ENCODE measurements at places on chromosomes 11 and 22.

DNA sequence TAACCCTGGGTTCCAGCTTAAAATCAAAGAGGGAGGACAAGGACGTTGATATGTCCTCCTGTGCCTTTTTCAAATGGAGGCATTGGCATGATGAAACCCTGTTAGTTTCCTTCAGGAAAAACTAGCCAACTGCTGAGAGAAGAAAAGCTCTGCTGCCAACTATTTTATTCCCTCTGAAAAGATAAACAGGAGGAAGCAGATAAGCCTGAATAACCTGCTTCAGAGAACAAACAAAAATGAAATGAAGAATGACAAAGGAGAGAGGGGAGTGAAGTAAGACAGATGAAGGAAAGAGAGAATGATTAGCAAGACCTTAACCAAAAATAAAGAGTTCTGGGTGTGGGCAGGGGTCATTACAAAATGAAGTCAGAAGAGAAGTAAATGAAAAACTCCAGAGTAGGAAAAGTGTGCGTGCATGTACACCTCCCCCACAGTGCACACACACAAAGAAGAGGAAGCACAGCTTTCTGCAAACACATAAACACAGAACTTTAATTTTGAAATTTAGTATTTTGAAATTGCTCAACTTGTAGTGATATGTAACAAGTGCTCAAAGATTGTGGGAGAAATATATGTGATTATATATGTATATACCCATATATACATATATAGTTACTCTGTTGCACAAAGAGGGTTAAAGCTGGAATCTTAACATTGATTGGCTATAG, 332.2 kb downstream of the LUZP2 start:
- DNase-seq, result no peak

- no peak for DNase-seq
Observed at GRCh38 chr22:35464399-35464798, 64.5 kb downstream of the MCM5 start.

GRCh38 chr11:129119036-129119435, 73.1 kb downstream of the ARHGAP32 start:
- no peak for DNase-seq

DNA sequence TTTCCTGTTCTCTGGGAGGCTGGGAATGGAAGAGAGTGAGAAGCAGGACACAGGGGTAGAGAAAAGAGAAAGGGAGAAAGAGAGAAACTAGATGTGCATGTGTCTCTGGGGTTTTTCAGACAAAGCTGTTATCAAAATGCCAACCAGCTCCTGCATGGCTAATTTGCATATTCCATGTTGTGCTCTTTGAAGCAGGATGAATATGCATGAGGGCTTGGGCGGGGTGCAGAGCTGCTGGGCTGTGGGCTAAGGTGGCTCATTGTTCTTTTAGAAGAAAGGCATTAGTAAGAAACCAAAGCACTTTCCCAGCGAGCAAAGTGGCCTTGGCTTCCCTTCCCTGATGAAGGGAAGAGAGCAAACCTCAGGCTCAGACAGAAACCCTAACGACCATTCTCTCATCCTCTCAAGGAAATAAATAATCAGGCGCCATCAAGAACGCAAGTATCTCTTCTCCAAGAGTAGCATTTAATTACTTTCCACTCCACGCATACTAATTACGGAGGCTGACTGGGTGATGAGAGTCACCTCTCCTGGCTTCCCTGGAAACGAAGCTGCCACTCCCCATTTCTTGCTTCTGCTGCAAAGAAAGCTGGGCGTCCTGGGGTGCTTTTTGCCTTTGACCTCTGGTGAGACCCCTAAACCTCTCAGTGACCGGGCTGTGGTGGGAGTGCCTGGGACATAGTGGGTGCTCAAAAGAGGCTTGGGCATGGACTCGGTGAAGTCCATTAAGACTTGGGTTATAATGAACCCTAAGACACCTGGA, 54.2 kb downstream of the FEZ1 start:
- no peak for DNase-seq

DNA sequence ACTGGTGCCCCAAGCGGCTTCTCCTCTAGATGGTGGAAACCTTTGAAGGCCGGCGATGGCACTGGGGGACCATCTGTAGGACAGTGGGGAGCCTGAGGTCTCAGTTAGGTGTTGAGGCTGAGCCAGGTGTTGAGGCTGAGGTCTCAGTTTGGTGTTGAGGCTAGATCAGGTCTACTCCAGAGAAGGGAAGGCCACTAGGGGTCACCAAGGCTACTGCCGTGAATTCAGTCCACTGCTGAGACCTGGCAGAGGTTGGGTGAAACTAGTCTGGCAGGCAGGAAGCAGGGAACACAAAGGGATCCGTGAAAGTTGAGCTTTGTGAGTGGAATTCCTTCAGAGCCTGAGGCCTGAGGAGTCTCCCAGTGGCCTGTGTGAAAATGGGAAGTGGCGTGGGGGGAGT, 123.8 kb upstream of the FGF3 start:
- peak; percentile 55 for DNase-seq

DNA sequence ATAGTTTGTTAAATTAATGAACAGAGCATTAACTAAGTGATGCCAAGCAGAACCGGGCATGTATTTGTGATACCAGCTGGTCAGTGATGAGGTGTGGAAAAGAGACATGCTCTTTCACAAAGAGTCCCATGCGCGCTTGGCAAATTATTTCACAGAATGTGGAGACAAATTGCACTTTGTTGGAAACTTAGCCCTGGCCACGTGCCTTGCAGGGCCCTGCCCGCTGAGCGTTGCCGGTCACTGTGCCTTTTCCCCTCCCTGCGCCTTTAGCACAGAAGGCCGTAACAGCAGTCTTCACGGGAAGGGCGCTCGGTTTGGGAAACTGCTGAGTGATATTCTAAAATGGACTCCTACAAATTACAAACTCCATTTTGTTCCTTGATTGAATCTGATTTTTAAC, 235.9 kb downstream of the TBC1D22A start:
- no peak for DNase-seq

DNA sequence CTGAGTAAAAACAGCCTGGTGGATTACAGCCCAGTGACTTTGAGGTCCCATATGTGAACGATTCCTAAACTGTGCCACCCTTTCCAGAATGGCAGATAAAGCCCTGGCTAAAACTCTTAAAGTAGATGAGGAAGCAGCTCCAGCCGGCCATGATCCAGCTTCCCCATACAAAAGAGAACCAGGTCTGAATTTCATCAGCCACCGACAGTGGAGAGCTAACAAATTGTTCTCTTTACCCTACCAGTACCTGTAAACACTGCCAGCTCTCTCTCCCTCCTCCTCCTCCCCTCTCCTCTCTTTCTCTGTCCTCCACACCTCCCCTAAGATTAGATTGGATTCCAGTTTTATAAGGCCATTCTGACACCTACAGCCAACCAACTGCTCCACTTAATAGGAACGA, 176.9 kb downstream of the DSCAML1 start:
- DNase-seq, result no peak

DNA sequence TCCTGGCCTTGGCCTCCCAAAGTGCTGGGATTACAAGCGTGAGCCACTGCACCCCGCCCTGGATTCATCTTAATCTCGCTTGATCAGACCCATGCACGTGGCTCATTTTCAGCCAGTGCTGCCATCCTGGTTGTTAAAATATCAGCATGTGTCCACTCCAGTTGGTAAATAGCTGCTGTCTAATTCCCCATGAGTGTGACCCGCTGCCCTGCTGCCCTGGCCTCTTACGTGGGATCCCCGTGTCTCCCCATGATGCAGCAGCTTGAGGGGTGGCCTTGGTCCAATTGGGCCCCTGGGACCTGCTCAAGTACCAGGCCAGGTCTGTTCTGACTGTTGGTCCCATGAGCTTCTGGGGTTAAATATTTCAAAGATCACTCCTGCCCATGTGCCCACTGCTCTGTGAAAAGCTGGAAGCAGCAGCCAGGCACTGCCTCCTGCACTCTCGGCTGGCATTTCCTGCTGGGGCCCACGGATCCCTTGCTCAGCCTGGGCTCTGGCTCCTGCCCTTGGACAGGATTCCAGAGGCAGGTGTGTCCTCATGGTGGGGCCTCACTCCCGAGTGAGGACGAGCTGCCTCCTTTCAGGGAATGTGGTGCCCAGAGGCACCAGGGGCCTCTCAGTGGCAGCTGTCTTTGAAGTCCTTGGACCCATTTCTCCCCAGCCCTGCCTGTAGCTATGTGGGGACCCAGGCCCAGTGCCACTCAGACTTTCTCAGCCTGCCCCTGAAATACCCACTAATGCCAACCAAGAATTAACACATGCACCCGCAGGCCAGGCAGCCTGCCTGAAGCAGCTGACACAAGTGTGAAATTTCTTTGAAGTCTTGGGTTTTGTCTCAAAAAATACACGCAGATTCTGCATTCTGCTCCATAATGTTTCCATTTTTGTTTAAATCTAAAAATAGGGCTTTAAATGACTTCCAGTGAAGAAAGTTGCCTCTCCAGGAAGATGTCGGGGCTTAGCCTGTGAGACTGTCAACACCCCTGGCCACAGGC, 38.1 kb upstream of the PRDM11 start:
- DNase-seq, result no peak

- no peak for DNase-seq
Observed at GRCh38 chr11:45475173-45475572, 189.0 kb upstream of the SYT13 start.

- DNase-seq, result no peak
Observed at GRCh38 chr22:45172881-45173585, 9.3 kb downstream of the NUP50 start.

GRCh38 chr11:118618991-118619375, 11.6 kb downstream of the PHLDB1 start:
- DNase-seq, result peak; percentile 43

DNA sequence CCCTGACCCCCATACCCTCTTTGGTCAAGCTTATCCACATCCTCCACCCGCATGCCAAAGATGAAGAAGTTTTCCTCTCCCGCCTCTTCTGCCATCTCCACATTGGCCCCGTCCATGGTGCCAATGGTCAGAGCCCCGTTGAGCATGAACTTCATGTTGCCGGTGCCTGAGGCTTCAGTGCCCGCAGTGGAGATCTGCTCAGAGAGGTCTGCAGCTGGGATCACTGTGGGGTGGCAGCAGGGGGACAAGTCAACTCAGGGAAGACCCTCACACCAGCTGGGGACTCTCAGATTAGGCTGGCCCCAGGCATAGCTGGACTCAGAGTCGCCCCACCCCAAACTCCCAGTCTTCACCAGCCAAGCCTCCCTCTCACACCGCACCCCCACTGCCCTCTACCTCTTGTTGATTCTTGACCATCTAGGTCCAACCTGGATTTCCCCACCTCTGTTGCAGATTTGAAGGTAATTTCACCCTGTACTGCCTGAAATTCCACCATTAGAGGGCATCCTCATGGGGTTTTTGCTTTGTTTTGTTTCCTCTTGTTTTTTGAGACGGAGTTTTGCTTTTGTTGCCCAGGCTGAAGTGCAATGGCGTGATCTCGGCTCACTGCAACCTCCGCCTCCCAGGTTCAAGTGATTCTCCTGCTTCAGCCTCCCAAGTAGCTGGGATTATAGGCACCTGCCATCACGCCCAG, 6.6 kb upstream of the RASGRP2 start:
- peak; percentile 73 for DNase-seq

DNA sequence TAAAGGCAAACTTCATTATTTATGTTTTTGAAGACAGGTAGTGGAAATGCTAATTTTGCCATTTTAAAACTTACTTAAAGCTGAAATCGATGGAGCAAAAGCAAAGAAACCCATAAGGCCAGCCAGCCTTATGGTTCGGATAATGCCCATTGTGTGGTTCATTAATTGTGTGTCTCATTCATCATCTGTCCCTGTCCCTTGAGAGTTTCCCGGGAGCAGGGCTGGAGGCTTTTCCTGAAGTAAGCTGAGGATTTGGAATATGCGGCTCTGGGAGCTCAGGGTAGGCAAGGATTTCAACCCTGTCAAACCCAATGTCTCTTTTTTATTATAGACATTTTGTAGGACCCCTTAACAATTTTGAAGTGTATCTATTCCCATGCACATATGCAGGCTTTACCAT, 790.0 kb upstream of the KIRREL3 start:
- no peak for DNase-seq

GRCh38 chr11:134119094-134119493, 50.2 kb downstream of the JAM3 start:
- no peak for DNase-seq
